Activated naive CD8-positive, alpha-beta T cell treated with anti-CD3 and anti-CD28 coated beads, Interleukin-2, amount 50 U/mL, for 24 hours (primary cell): ENCODE measurements at places on chromosomes 13 and 19.

- DNase-seq = peak; percentile 19
These were observed 43.9 kb downstream of the SIAH3 start for GRCh38 chr13:45807520-45808099.

GRCh38 chr13:52411629-52412028, 5.7 kb upstream of the THSD1 start:
- DNase-seq = no peak

GRCh38 chr13:87941226-87941625, 270.1 kb downstream of the SLITRK5 start:
- DNase-seq = no peak

- DNase-seq = no peak
These were observed 55.5 kb downstream of the BRCA2 start for GRCh38 chr13:32370805-32371204.

GRCh38 chr19:8221161-8221560, 12.0 kb downstream of the CERS4 start:
- DNase-seq = no peak

DNA sequence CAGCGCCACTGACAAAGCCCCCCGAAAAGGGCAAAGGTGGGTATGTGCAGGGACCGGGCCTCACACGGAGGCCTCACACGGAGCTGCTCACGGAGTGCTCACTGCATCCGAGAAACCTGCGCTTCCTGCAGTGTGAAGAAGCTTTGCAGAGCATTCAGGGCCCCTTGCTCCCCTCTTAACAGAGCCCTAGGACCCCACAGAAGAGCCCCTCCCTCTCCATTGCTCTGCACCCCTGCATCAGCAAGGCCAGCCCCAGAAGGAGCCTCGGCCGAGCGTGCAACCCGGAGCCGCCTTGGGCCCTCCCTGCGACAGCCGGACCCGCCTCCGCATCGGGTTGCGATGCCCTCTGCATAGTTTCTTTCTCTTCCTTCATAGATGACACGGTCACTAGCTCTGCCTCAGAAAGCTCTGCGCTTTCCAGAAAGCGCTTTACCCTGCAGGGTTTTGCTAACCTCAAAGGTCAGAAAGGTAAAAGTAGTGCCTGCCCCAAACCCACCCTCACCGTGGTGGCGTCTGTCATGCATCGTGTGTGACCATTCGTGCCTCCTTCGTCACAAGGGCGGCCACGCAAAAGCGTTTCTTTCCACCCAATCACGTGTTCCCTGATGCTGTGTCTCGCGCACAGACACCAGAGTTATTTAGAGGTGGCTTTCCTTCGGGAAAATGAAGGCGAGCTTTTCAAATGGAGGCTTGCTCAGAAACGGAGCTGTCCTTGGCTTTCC, 15.7 kb upstream of the F7 start:
- DNase-seq = no peak

GRCh38 chr13:48319531-48320398, 16.2 kb downstream of the RB1 start:
- peak; percentile 15 for DNase-seq

- no peak for DNase-seq
These were observed 13.3 kb downstream of the CCL25 start for GRCh38 chr19:8065875-8066261.

- DNase-seq = no peak
These were observed 21.2 kb downstream of the RCBTB2 start for GRCh38 chr13:48511621-48512230.

DNA sequence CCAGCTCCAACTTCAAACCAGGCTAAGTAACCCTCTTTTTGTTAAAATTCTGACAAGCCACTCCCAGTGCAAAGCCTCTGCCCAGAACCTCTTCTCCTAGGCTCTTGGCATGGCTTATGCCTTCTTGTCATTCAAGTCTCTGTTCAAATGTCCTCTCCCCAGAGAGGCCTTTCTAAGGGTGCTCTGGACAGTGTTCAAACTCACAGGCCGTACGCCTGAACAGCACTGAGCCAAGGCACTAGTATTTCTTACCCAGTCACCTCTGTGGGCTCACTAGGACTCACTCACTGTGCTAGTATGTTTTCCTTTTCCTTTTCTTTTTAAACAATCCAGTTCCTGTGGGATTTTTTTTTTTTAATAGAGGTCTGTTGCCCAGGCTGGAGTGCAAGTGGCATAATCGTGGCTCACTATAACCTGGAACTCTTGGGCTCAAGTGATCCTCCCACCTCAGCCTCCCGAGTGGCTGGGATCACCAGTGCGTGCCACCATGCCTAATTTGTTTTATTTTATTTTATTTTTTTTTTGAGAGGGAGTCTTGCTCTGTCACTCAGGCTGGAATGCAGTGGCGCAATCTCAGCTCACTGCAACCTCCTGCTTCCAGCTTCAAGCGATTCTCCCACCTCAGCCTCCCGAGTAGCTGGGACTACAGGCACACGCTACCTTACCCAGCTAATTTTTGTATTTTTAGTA, 2.3 kb upstream of the ASF1B start:
- DNase-seq = no peak

DNA sequence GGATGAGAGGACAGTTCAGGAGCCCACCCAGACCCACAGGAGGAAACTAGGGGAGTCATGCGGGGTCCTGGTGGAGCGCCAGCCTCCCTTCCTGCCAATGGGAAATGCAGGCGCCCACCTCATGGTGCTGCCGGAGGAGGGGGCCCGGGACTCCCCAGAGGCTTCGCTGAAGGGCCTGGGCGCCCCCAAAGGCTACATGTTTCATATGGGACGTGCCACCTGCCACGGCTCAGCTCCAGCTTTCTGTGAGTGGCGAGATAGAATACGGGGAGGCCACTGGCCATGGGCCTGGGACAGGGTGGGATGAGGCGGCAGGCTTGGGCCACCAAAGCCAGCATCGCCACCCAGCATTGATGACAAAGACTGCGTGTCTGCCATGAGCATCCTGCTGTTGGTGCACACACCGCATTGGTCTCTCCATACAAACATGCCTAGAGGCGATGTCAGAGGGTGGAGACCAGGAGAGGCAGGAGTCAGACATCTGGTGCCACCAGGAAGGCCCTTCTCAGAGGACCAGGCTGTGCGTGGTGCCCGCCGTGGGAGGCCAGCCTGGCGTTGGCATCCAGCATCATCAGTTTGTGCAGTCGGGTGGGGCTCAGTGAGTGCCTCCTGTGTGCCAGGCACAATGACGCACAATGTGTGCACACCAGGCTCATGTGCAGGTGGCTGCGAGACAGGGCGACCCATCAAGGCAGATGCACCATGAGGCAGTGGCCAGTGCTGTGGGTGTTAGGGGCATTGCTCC, 1.2 kb upstream of the F10 start:
- no peak for DNase-seq

DNA sequence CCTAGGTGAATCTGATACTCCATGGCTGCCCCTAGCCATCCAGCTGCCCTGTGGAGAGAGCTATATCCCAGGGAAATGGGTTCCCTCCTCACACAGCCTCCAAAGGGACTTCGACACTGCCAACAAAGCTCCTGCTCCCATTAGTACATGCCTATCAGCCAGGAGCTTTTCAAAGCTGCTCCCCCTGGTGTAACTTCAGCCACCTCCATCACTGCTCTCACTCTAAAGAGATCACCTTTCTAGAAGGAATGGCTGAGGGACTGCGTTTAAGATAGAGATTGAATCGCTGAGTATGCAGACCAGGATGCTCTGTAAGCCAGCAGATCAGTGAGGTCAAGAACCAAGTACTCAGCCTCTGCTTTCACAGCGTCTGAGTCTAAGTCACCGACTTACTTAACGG, 213.7 kb downstream of the NALCN start:
- no peak for DNase-seq

DNA sequence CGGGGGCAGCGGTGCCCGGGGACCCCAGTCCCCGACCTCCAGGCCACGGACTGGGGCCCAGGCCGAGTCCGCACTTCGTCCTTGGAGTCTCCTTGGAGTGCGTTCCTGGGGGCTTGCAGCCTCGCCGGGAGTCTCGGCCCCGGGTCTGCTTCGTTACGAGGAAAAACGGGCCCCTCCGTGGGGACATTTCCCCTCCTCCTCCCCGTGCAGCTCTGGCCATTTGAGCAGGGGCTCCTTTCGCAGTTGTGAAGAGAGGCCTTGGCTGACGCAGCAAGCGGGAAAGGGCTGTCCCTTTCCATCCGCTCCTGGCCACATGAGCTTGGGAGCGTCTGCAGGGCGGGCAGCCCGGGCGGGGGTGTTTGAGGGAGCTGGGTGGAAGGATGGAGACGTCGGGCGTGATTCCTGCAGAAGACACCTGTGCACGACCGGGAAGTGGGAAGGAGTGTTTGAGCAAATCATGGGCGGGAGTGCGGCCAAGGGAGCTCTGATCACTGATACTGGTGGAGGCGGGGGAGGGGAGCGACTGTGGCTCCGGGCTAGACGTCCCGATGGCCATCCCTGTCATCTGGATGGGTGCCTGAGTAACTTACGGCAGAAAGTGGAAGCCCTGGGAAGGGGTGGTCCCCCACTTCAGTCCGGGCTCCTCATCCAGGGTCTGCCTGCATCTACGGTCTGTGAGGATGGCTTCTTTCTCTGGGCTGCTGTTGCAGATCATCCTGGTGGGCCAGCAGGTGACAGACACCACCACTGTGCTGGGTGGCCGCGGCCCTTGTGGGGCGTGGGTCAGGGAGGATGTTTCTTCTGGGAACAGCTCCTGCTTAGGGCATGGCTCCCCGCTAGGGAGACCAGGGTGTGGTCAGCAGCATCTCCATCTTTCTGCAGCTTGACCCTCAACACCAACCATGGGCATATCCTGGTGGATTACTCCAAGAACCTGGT, 736 bp downstream of the GPI start:
- no peak for DNase-seq

DNA sequence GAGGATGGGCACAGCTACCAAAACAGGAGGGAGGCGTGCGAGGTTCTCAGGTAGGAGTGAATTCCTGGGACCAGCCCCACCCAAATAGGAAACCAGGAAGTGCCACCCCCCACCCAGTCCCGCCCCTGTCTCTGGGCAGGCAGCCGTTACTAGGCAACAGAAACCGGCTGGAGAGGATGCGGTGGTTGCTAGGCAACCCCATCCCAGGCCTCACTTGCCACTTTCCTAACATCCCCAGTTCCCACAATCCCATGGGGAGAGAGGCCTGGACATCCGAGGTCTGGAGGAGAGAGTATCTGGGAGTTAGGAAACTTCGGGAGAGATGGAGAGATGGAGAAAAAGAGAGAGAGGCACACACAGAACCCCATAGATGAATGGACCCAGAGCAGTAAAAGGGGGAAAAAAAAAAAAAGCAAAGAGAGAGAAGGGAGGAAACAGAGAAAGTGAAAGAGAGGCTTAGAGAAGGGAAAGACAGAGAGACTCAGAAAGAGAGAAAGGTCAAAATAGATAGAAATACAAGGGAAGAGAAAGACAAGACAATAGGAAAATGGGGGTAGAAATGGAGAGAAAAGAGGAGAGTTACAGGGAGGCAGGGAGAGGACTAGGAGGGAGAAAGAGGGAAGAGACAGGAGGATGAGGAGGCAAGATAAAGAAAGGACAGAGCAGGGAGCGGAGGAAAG, 3.8 kb downstream of the GRIK5 start:
- DNase-seq = no peak

DNA sequence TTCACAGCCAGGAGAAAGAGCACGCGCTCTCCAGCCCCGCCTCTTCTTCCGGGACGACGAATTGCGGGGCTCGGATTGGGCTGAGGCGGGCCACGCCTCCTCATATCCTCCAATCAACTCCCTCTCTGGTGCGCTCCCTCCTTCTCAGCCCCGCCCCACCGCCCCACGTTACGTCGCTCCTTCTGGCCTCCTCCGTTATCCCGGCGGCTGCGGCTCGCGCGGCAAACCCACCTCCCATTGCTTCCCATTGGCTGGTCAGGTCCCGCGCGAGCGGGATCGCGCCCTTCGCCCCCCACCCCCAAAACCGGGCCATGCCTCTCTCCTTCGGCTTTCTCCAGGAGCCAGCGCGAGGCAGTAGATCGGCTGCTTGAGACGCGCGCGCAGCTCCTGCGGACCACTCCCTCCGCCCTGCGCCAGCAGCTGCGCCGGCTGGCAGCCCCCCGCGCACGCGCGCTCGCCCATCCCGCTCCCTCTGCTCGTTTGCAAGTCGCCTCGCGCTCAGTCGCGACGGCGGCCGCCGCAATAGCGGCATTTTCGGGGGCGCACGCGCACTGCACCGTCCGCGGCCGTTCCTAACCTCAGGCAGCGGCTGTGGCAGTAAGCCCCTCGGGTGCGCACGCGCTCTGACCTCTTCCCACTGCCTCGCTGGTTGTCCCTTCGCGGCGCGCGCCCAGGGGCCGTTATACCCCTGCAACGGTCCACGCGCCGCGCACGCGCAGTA, 512 bp upstream of the ARHGAP35 start:
- peak; percentile 95 for DNase-seq

GRCh38 chr13:31093145-31093885, 68.4 kb downstream of the HSPH1 start:
- no peak for DNase-seq

- no peak for DNase-seq
These were observed 36.8 kb upstream of the ATP1A3 start for GRCh38 chr19:42030645-42031440.

- DNase-seq = no peak
These were observed 787 bp downstream of the TIMM29 start for GRCh38 chr19:10929402-10929794.

GRCh38 chr19:8595651-8596050, 14.9 kb downstream of the ADAMTS10 start:
- no peak for DNase-seq

DNA sequence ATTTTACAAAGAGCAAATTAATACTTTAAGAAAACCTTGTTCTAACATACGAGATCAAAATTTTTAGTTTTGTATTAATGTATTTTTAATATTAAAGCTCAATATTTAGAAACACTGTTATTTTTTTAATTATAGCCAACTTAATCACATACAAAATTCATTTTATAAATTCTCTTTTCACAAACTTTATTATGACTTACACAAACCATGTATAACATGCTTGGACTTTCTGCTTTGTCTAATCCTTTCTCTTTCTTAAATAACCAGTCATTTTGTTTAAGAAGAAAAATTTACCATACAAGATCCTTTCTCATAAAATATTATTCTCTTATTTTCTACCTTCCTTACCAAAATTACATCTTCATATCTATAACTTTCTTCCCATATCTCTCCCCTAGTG, 62.2 kb downstream of the CYSLTR2 start:
- no peak for DNase-seq

- DNase-seq = no peak
These were observed 3.5 kb downstream of the GRK1 start for GRCh38 chr13:113670541-113670940.

DNA sequence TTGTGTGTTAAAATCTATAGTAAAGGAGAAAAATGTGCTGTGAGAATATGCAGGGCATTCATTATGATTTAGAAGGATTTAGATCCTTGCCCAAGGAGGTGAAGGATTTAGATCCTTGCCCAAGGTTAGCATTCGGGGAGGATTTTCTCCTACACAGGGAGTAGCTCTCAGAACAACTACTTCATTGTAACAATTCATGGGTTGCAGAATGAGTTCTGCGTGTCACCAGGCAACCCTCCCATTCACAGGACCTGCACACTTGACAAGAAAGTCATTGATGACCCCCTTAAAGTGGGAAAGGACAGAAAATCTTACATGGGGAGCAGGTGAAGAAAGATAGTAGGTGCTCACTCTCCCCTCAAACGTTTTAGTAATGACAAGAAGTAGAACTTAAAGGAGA, 167.1 kb upstream of the MAB21L1 start:
- DNase-seq = no peak
